Hematopoietic multipotent progenitor cell treated with erythropoietin and hydrocortisone succinate and interleukin-3 and kit ligand, for 17 days (in vitro differentiated cells): ENCODE measurements at places on chromosomes 16 and 17.
A peak's percentile ranks its signal among the peaks of the same experiment; 100 is the strongest.

GRCh38 chr17:70668276-70668937 lies 499.1 kb downstream of the KCNJ2 start:
- no peak for DNase-seq

GRCh38 chr16:78505544-78506366 lies 406.3 kb downstream of the WWOX start:
- DNase-seq: no peak

- DNase-seq: no peak
Observed at GRCh38 chr16:16007743-16008111, 58.3 kb downstream of the ABCC1 start.

DNA sequence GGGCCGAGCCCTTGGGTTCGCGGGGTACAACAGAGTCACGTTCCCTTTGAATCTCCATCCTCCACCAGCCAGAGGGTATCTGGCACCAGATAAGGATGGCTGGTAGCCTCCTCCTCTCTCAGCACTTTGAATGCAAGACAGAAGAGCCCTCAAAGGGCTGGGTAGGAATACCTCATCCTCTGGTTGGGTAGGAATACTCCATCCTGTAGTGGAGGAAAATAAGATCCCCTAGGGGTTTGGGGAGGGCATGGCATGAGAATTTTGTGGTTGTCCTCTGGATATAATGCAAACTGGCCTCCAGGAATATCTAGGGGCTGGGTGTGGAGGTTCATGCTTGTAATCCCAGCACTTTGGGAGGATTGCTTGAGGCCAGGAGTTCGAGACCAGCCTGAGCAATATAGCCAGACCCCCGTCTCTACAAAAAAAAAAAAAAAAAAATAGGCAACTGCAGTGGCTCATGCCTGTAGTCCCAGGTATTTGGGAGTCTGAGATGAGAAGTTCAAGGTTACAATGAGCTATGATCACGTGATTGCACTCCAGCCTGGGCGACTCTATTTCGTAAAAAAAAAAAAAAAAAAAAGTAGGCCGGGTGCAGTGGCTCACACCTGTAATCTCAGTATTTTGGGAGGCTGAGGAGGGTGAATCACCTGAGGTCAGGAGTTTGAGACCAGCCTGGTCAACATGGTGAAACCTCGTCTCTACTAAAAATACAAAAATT lies 2.7 kb downstream of the IGFBP4 start:
- peak; percentile 17 for DNase-seq

- no peak for DNase-seq
Observed at GRCh38 chr16:51556694-51557340, 405.7 kb upstream of the SALL1 start.
